ENCODE measurements at places on chromosomes 2 and 18.
A peak's percentile ranks its signal among the peaks of the same experiment; 100 is the strongest.

DNA sequence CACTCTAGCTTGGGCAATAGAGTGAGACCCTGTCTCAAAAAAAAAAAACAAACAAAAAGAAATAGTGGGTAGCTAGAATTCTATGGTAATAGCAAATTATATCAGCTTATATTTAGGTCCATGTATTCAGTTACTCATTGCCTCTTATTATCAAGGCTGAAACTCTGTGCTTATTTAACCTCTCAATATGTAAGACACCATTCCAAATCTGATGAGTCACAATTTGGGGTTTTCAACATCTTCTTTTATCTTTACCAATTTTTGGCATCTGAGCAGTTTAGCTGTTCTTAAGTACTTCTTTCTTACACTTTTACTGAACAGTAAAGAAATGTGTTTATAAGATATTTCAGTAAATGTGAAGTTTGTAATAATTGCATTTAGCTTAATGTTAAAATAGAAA is 69.3 kb downstream of the TTC27 start:
- no peak for DNase-seq

- DNase-seq = no peak
Measured at GRCh38 chr2:144826105-144826504, 306.2 kb upstream of the ZEB2 start.

GRCh38 chr2:217797165-217797564 is 205.6 kb downstream of the TNS1 start:
- DNase-seq = peak; percentile 38

- no peak for DNase-seq
Measured at GRCh38 chr2:128306081-128306930, 12.4 kb downstream of the HS6ST1 start.

GRCh38 chr18:73758446-73758845 is 389.2 kb downstream of the FBXO15 start:
- no peak for DNase-seq

- DNase-seq = peak; percentile 28
Measured at GRCh38 chr2:71850306-71850801, 297.3 kb downstream of the CYP26B1 start.

GRCh38 chr2:27033253-27033852 is 588 bp downstream of the TMEM214 start:
- DNase-seq = no peak

DNA sequence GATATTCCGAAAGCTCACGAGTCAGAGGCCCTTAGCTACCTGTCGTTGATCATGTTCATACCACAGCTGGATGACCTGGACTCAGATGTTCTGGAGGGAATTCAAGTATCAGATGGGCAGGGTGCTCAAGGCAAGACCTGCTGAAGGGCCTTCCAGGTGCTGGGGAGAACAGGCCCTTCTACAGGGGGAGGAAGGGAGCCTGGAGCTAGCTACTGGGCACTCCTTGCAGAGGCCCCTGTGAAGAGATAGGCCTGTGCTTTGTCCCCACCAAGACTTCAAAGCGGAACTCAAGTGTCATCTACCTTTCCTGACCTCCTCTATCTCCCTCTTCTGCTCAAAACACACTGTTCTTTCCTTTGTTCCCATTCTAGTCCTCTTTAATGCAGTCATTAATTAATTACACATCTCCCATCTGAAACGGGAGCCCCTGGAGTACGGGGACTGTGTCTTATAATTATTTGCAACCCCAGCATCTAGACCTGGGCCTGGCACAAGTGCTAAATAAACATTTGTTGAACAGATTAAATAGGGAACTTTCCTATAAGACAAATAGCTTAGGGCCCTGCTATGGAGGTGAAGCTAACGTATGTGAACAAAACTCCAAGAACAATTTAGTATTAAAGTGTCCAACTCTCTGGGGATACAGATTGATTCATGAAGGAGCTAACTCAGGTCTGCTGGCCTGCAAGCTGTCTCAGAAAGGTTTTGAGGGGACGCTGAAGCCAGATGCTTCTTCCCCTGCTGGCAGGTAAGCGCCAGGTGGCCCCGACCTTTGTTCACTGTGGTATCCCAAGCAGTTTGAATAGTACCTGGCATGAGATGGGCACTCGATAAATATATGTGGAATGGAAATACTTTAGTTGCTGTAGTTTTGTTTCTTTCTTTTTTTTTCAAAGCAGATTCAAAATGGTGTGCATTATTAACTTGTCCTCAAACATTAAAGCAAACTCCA is 22.0 kb downstream of the RHOB start:
- DNase-seq = peak; percentile 41

- no peak for DNase-seq
Measured at GRCh38 chr2:66024391-66024790, 410.5 kb upstream of the MEIS1 start.

GRCh38 chr18:34357944-34358580 is 133.3 kb upstream of the NOL4 start:
- DNase-seq = no peak

DNA sequence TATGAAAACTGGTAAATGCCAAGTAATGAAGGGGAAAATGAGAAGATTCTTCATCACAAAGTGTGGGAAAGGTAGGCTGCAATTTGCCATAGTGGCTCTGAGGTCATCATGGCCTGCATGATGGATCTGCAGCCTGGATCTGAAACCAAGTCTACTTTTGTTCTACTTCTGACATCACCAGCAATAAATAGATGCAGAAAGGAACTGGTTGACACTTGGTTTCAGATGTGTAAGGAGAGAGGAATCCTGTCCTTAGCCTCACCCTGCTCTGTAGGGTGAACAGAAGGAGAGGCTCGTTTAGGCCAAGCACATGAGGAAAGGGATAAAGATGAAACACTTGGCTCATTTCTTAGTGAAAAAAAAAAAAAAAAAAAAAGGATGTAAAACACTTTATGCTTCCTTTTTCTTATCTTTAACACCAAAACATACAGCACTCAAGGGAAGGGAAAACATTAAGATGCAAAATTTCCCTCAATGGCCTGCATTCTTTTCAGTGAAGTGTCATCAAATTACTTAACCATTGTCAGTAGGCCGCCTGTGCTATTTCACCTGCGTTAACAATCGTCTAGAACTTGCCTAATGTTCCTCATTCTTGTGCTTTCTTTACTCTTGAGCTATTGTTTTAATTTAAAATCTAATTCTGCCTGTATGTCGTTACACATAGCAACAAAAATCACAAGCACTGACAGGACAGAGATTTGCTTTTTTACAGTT is 3.9 kb downstream of the NEB start:
- no peak for DNase-seq

DNA sequence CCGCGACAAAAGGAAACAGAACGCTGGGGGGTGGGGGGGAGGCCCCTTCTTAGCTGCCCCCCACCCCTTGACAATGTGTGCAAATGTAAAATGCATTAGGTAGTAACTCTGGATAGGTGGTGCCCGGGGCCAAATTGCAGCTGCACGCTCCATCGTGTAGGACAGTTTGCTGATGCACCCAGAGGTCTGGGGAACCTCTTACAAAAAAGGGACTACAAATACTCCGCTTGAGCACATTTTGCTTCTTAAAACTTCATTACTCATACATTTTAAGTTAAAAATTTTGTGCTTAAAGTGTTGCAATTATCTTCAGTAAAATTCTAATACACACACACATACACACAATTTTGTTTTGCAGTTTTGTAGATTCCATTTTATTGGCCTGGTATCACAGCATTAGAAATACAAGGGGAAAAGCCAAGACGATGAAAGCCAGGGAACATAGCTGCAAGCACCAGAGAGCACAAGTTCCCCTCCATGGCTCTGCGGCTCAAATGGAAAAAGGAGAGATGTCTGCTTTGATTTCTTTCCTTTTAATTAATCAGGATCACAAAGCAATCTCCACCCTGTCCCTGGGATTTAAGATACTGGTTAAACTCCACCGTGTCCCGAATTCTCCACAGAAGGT is 582.1 kb downstream of the ZEB2 start:
- DNase-seq = no peak

GRCh38 chr2:158213773-158214172 is 112.1 kb downstream of the UPP2 start:
- DNase-seq = no peak

DNA sequence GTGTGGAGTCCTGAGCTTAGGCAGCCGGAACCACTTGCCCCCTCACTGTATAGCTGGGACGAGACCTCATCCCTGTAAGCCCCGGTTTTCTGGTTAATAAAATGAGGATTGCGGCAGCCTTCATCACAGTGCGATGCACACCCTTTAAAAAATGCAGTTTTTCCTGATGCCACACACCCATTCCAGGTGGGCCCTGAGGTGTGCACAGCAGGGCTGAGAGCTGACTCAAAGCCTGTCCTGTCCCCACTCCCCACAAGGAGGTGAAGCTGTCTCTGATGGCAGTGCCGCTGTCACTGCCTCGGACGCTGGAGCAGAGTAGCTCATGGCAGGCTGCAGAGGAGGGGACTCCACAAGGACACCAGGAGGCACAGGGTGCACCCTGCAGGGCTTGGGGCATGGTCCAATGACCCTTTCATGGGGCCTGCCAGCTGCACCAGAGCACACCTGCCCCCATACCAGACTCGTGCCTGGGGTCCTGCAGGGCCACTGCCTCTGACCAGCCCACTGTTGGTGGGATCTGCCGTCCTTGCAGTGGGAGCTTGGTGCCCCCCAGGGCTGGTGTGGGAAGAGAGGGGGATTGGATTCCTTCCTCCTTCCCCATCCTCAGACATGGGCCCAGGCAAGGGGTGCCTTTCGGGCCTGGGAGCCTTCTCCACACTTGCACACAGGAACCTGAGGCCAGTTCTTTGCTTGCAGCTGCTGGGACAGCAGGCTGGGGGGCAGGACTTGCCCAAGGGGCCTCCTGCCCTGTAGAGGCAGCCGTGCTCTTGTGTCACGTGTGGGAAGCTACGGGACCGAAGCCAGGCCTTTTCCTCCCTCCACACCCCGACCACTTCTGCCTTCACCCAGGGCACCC is 22.8 kb downstream of the GPC1 start:
- DNase-seq = no peak

DNA sequence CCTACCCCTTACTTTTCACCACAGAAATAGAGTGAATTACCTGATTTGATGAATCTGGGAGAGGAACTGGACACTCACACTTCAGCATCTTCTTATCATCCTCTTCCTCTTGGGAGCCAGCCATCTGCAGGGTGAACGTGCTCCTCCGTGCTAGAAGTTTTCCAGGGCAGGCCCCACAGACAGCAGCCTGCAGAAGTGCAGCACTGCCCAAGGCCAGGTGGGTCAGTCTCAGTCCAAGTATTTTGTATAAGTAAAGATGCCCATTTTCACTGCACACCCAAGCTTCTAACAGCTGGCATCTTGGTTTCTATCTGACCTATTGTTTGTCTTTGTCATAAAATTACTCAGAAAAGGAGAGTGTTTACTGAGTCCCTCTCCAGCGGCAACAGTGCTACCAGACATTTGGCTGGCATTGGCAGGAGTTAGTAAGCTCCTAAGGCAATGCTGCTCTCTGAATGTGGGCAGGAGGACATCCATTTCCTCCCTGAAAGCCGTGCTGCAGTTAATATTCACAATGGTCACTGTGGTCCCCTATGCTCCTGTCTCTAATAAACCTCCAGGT is 222.6 kb upstream of the CTAGE1 start:
- DNase-seq = no peak

DNA sequence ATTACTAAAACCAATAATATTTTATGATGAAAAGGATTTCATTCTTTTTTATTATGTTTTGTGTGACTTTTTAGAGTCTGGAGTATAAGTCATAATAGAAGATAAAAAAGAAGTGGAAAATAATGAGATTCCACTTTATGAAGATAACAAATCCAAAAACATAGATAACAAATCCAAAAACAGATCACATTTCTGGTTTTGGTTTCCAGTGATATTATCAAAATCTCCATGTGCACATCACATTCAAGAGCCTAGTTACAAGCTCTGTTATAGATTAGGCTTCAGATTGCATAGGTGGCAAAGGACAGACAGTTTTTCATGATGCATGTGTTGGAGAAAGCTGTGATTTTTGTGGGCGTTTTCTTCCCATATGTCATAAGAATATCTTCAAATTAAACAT is 648.2 kb downstream of the STK39 start:
- no peak for DNase-seq

GRCh38 chr2:118197011-118197675 is 108.9 kb downstream of the INSIG2 start:
- no peak for DNase-seq

GRCh38 chr2:127763776-127764175 is 47.2 kb downstream of the WDR33 start:
- no peak for DNase-seq

- DNase-seq = no peak
Measured at GRCh38 chr18:41643427-41643826, 311.6 kb upstream of the PIK3C3 start.

DNA sequence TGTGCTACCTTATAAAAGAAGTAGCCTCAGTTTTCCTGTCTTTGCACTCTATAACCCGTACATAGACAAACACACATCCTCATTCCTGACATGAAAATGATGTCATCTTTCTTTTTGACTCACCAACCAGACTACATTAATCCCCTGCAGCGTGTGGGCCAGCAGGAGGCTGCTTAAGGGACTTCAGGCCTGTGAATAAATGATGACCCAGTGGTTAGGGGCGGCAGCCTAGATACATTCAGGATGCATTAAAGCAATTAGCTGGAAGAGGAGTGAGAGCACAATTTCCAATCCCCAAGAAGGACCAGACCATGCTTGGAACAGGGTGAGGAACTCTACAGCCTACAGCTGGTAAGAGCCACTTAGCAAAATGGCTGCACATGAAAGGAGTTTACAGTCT is 57.3 kb upstream of the KLF7 start:
- no peak for DNase-seq

GRCh38 chr2:191234376-191234775 is 10.8 kb upstream of the MYO1B start:
- no peak for DNase-seq

DNA sequence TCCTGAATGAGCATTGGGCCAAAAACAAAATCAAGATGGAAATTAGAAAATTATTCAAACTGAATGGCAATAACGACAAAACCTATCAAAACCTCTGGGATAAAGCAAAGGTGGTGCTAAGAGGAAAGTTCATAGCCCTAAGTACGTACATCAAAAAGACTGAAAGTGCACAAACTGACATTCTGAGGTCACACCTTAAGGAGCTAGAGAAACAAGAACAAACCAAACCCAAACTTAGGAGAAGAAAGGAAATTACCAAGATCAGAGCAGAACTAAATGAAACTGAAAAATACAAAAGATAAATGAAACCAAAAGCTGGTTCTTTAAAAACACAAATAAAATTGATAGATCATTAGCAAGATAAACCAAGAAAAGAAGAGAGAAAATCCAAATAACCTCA is 1543.5 kb upstream of the ACVR2A start:
- DNase-seq = no peak

- no peak for DNase-seq
Measured at GRCh38 chr18:30658306-30658705, 384.2 kb downstream of the DSC3 start.

GRCh38 chr2:147471126-147471525 is 373.7 kb upstream of the ACVR2A start:
- DNase-seq = no peak

GRCh38 chr2:136013136-136013685 is 27.8 kb upstream of the DARS1 start:
- no peak for DNase-seq

- no peak for DNase-seq
Measured at GRCh38 chr18:45621061-45621511, 5.8 kb downstream of the SLC14A2 start.

- DNase-seq = no peak
Measured at GRCh38 chr2:174485788-174486562, 854 bp downstream of the GPR155 start.

GRCh38 chr2:195021711-195022507 is 635.1 kb upstream of the SLC39A10 start:
- DNase-seq = no peak

GRCh38 chr2:97669448-97669847 is at the start of gene C2orf92:
TSS of gene C2orf92 (plus strand) at chr2:97669713. CDS start at chr2:97669789, 76 bp downstream.
- peak; percentile 15 for DNase-seq

All from left lobe of liver (tissue), 2 donors.